ENCODE measurements at places on chromosomes 7 and 10.

GRCh38 chr10:44956717-44957706 is 2.6 kb upstream of the RASSF4 start:
- no peak for DNase-seq

- no peak for DNase-seq
These were observed 54.1 kb downstream of the KIAA1217 start for GRCh38 chr10:24262929-24263590.

- DNase-seq: no peak
These were observed 144.5 kb upstream of the YAE1 start for GRCh38 chr7:39421661-39422060.

- no peak for DNase-seq
These were observed 409.0 kb upstream of the MGMT start for GRCh38 chr10:129057856-129058663.

DNA sequence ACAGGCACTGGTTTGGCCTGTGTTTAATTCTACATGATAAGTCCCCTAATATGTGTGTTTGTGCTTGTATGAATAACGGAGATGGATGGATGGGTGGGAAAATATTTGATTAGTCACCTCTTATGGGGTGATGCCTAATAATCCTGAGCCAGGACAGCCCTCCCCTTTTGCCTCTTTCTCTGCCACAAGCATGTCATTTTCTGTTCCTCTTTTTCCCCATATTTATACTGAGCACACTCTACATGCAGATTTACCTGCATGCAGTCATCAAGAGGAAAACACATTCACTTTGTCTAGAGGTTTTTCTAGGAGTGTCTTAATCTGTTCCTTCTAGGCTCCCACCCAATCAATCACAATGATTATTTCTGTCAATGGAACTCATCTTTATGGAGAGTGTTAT is 111.6 kb upstream of the TBX20 start:
- DNase-seq: no peak

DNA sequence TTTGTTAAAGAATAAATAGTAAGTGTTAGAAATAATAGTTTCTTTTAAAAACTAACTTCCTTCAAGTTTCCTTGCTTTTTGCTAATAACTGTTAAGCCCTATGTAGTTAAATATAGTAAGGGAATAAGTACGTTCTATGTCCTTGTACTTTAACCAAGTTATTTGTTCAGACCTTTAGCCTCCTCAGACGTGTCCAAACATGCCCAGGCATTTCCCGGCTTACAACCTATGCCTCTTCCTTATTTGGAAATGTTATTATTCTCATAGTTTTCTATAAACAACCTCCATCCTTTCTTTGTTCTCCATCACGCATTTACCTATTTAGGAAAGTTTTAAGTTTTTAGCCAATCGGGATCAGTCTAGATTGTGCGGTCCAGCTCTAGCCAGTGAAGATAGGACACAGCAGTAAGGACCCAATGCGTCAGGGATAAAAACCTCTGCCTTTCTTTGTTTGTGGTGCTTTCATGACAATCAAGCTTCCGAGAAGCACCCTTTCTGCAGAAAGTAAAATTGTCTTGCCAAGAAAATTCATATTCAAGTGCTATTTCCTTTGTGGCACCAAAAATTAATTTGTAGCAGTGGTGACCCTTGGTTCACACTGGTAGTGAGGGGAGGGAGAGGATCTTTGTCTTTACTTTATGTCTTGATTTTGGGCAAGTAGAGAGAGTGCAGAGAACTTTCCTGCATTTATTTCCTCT is 851.3 kb upstream of the POM121L12 start:
- DNase-seq: no peak

GRCh38 chr7:157281221-157281998 is 55.4 kb upstream of the DNAJB6 start:
- DNase-seq: no peak

DNA sequence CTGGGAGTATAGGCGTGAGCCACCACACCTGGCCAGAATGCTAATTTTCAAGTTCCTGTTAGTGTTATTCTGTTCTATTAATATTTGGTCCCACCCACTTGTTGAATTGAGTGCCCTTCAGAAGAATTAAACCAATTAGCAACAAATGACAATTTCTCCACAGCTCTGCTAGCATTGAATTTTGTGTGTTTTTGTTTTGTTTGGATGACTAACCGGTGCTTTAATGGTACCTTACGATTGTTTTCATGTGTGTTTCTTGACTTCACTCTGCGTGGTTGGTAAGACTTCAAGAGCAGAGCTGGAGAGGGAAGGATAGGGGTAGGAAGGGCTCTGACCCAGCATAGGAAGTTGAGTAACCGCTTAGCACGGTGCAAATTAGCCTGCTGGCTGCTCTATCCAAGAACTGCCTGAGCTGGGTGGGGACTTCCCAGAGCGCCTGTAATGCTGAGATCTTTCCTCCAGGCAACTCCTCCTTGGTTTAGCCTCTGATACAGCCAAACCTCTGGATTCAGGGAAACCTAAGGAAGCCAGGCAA is 4.6 kb downstream of the ARPC1B start:
- DNase-seq: no peak

DNA sequence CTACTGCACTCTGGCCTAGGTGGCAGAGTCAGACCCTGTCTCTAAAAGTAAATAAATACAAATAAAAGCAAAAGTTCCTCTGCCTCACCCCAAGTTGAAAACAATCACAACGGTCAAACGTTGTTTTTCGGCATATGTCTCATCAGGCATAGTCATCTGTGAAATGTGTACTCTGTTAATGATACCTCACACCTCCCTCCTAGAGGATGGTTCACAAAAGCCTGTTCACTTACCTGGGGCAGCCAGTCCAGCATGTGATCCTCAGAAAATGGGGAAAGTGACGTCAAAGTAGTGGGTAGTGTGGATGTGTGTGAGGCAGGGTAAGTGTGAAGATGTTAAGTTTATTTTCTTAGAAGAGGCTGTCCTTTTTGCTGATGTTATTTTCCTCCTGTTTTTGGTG is 254.0 kb upstream of the LRGUK start:
- DNase-seq: no peak

GRCh38 chr10:57218382-57218781 is 857.3 kb upstream of the ZWINT start:
- no peak for DNase-seq

GRCh38 chr7:90288154-90288553 is 33.0 kb downstream of the FAM237B start:
- DNase-seq: no peak

GRCh38 chr7:18241543-18242231 is 214.0 kb upstream of the PRPS1L1 start:
- no peak for DNase-seq

- no peak for DNase-seq
These were observed 115.3 kb downstream of the HIBADH start for GRCh38 chr7:27547401-27547800.

GRCh38 chr7:141262101-141263090 is 188.5 kb downstream of the TMEM178B start:
- DNase-seq: no peak

DNA sequence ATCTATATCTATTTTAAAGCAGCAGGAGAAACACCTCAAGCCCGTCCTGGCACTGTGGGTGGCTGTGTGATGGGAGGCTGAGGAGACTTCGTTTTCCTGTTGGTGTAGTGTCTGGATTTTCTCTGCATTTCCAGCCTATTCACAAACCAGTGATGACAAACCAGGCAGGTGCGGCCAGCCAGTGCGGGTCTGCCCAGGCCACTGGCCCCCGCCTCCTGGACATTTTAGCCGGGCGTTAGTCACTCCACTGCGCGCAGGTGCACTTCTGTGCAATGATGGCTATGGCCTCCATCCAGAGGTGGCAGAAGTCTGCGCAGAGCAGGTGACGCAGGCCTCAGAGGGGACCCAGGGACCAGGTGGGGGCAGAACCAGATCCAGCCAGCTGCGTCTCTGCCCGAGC is 64.9 kb upstream of the PITRM1 start:
- no peak for DNase-seq

DNA sequence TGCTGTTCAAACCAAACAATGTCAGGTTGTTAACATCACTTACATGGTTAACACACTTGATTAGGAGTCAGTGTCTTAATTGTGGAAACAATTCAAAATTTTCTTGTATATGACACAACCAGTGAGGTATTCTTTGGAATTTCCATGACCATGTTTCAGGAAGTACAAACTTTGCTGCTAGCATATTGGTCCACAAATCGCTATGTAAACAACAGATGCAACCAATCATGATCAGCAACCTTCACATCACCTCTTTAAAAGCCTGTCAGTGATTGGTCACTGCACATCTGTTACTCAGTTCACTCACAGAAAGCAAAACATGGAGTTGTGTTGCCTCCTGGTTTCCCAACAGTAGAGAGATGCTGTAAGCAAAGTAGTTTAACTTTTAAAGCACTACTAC is 108.9 kb upstream of the FAM3C start:
- DNase-seq: no peak

DNA sequence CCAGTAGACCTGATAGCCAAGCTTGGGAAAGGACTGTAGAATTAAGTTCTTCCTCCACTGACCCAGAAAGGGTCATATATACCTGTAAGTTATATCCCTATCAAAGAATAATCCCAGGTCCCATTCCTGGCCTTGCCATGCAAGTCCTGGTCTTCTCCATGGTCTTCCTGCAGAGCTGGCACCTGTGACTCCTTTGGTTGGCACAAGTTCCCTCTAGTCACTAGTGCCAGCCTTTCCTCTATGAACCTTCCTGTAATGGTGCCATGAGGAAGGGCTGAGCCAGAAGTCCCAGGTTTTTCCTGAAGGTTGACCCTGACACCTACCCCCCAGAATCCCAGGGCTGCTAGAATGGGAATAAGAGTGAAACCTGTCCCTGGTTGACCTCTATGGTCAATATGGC is 54.1 kb upstream of the UNC5B start:
- DNase-seq: no peak

GRCh38 chr7:149228831-149229471 is 10.5 kb upstream of the ZNF212 start:
- peak; percentile 13 for DNase-seq

DNA sequence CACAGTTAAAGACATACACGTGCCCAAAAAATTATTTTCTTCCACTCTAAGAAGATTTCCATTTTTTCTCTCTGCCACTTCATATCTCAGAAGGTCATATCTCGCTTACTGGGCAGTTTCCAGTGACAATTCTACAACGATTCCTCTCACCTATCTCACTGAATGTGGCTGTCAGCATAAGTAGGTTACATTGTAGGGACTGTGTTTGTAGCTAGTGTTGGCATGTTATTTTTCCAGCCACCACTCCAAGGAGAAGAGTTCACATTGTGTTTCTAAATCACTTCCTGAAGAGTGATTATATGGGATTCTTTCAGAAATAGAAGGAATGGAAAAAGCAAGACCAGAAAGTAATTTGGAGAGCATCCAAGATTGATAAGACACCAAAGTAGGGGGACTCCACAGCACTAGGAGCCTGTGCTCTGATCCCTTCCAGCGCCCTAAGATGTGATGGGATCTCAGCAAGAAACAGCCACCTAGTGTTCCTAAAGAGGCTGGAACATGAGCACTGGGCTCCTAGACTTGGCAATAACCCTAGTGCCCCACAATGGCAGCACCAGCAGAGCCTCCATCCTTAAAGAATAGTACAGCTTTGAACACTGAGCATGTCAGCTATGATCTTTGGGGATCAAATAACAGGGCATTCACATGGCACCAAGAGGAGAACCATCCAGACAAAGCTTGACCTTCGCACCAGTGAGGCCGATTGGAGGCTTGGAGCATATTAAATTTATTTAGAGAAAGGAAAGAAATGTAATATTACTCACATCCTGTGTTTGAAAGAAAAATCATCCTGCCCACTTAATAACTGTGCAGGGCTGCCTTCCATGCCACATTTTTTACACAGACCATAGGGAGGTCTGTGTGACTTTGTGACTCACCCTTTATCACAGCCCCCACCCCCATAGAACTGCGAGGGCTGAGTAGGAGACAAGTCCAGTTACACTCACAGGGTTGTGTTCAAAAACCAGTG is 51.8 kb downstream of the CAV1 start:
- no peak for DNase-seq

- no peak for DNase-seq
These were observed 35.2 kb downstream of the ADCYAP1R1 start for GRCh38 chr7:31087351-31087750.

DNA sequence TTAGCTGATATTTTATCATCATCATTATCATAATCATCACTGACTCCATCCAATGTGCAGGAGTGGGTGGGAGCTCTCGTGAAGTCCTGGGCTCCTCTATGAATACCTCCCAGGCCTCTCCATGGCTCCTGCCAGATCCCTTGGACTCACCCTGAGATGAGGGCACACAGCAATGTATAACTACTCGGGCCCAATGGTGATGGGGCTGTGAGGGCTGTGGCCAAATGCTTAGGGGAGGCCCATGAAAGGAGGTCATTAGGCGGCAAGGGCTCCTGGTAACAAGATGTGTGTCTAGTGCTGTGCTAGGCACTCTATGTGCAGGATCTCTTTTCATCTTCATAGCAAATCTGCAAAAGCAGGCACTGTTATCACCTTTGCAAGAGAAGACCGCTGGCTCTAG is 270.9 kb downstream of the GLRX3 start:
- DNase-seq: no peak

DNA sequence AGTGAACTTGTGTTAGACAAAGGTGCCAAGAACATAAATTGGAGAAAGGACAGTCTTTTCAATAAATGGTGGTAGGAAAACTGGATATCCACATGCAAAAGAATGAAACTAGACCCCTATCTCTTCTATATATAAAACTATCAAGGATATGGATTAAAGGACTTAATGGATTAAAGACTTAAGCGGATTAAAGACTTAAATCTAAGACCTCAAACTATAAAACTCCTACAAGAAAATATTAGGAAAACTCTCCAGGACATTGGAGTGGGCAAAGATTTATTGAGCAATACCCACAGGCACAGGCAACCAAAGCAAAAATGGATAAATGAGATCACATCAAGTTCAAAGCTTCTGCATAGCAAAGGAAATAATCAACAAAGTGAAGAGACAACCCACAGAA is 242.9 kb upstream of the MEOX2 start:
- no peak for DNase-seq

GRCh38 chr7:22549051-22549450 is 49.1 kb upstream of the STEAP1B start:
- no peak for DNase-seq

GRCh38 chr7:131021460-131021859 is 287.5 kb upstream of the KLF14 start:
- DNase-seq: no peak

GRCh38 chr7:78311181-78311580 is 512.6 kb downstream of the PHTF2 start:
- no peak for DNase-seq

DNA sequence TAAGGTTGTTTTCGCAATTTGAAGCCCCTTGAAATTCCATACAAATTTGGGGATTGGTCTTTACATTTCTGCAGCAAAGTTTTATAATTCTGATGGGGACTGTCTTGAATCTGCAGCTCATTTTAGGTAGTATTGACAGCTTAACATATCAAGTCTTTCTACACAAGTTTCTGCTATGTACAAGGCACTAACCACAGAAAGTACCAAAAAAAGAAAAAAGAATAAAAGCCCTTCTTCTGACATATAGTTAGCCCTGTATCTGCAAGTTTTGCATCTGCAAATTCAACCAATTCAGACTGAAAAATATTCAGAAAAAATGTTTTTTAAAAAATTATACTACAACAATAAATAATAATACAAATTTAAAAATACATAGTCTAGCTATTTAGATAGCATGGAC is 15.3 kb downstream of the POT1 start:
- DNase-seq: no peak

- DNase-seq: no peak
These were observed 69.0 kb downstream of the ZNF783 start for GRCh38 chr7:149330914-149331567.

GRCh38 chr10:34156781-34157425 is 658.2 kb downstream of the PARD3 start:
- DNase-seq: no peak

GRCh38 chr10:101629837-101630632 is 41.9 kb downstream of the DPCD start:
- DNase-seq: no peak
